CD4-positive, alpha-beta T cell treated with Interleukin-6 at 100 ng/mL for 8 hours (primary cell): ENCODE measurements at places on chromosomes 6 and 20.

GRCh38 chr6:134247231-134247833 lies 70.6 kb downstream of the SGK1 start:
- DNase-seq = peak; percentile 91

- DNase-seq = no peak
Measured at GRCh38 chr20:31856516-31856915, 11.1 kb upstream of the FOXS1 start.

DNA sequence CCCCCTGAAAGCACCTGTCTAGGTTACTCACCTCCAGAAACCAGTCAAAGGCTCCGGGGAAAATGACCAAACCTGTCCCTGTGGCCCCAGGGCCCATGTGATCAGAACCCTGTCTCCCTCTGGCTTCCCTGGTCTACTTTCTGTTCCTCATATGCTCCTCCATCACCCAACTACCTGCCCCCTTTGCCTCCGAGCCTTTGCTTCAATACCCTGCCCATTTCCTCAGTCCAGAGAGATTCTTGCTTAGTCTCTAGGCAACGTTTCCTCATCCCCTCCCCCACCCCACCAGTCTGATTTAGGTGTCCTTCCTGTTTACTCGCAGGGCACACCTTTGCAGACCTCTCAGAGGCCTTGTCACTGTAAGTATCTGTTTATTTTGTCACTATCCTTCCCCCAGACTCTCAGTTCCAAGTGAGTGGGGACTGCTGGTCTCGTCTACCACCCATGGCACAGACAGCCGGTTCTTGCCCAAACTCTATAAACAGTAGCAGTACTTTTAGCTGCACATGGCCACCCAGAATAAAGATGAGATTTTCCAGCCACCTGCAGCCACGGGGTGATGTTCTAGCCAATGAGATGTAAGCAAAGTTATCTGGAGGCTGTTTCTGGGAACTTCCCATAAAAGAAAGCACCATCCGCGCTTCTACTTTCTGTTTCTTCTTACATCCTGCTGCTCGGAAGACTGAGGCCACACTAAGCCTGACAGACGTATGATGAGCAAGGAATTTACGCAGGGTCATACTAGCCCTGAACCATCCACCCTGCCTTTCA lies 13.3 kb downstream of the ELOVL5 start:
- peak; percentile 88 for DNase-seq

- DNase-seq = no peak
Measured at GRCh38 chr6:128754658-128755256, 128.2 kb upstream of the LAMA2 start.

DNA sequence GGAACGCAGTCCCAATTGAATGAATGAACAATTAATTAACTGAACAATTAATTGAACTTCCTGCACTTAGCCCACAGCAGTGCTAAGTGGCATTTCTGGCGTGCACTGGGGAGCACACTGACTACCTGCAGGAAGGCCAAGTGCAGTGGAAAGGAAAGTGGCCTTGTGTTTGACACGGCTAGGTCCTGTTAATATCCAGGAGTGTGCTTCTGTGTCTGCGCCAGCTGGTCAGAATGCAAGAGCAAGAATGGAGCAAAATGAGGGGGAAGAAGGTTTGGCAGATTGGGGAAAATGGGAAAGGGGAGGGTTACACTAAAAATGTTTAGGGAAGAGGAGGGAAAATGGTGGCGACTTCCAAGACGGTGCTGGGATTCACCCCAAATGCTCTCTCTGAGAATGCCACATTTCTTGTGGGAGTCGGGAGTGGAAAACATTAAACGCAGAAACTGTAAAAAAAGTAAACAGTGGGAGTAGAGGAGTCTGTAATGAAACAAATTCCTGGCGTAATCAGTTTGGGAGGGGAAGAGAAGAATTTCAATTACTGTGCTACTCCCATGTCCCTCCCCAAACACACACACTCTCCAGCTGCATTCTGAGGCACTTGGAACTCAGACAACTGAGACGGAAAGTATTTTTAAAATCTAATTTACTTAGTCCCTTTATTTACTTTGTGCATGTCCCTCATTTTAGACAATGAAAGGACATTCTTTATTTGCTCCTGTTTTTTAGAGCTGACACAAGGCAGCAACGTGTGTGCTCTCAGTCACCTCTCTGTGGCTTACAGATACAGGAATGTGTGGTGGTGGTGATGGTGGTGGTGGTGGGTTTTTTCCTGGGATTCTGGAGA lies 64.1 kb downstream of the CLIC5 start:
- DNase-seq = no peak

- no peak for DNase-seq
Measured at GRCh38 chr6:133894795-133895358, 6.0 kb downstream of the TCF21 start.

GRCh38 chr6:107118976-107119375 lies 3.7 kb upstream of the BEND3 start:
- DNase-seq = no peak

GRCh38 chr20:61520893-61521460 lies 268.9 kb downstream of the CDH4 start:
- no peak for DNase-seq

DNA sequence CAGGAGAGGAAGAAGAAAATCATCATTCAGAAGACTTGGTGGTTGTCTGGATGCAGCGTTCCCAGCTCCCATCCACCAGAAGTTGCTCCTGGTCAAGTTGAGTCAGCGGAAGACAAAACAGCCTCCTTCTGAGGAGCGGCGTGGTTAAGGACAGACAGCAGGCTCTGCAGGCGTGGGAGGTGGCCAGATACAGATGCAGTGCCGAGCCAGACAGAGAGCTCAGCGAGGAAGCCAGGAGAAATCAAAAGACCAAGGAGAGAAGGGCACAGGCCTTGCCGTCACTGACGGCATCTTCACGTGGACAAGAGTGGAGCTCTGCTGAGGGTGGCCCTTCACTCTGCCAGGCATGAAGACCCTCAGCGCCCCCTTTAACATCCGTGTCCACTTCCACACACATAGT lies 158.5 kb downstream of the THBS2 start:
- no peak for DNase-seq

DNA sequence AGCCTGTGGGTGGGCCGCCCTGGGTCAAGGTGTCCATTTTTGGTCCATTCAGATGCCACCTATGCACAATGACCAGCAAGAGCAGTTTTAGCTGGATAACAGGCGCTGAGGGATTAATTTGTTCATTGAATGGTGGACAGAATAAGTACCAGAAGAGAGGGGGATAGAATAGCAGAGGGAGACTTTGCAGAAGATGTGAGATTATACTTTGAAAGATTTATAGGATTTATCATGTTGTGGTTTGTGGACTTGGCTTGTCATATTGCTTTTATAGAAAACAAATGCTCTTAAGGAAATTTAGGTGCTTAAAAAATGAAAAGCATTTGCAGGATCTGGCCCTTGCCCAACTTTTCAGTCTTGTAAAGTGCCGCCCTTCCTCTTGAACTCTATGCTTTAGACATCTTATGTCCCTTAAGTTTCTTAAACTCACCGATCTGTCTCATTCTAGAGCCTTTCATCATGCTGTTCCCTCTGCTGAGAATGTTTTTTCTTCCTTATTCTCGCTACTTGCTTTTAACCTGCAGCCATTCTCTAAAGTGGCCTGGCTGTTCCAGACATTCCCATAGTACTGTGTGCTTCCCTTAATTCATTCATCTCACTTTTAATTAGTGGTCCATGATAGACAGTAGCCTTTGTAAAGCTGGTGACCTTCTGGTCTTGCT lies 42.5 kb downstream of the CD109 start:
- no peak for DNase-seq

- DNase-seq = peak; percentile 4
Measured at GRCh38 chr6:96542702-96543101, 20.2 kb upstream of the FHL5 start.

DNA sequence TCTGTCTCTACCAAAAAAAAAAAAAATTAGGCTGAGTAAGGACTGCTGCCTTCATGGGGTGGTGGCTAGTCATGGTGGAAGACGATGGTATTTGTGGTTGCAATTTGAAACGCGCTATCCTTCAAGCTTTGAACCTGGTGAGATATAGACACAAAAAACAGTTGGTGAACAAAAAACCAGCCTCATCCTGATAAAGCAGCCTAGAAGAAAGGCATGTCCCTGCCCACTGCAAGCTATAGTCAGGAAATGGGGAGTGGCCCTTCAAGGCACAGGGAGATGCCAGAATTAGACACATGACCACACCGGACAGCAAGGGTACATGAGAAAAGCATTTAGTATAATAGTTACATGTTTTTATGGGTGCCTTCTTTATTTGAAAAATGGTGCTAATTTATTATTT lies 193.6 kb downstream of the NFATC2 start:
- no peak for DNase-seq

GRCh38 chr20:50601511-50602431 lies 89.6 kb downstream of the RIPOR3 start:
- no peak for DNase-seq

DNA sequence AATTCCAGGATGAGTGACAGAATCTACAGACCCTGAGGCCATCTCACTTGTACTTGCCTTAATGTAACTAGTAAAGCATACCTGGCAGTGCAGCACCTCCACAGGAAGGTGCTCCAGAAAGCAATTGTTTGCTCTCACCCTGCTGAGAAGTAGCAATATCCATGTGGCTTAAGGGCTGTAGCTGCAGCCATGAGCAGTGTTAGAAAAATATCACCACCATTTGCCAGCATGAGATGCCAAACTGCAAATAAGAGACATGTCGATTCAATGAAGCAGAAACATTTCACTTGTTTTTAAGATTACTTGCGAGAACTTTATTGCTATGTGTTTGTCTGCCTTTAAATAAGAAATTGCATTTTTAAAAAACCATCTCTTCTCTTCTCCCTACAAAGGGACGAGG lies 151.5 kb downstream of the PRL start:
- DNase-seq = no peak

- peak; percentile 88 for DNase-seq
Measured at GRCh38 chr6:131281471-131282270, 146.4 kb downstream of the AKAP7 start.

DNA sequence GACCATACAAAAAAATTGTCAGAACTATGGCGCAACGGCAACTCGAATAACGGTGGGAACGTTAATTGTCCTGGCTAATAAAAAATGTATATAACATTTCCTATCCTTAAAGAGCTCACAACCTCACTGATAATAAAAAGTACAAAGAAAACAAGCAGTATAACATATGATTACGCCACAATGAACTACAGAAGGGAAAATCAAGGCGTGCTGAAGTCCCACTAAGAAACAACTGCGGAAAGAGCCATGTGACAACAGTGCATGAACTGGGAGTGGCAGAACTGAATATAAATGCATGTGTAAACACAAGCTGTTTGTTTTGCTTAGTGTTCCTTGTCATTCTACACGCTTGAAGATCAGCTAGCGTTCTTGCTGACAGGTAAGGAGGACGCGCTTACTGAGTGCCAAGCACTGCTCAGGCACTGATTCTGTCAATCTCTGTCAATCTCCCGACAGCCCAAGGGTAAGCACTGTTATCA lies 466 bp upstream of the PSMB1 start:
- DNase-seq = no peak

GRCh38 chr6:111291336-111292259 lies 191.4 kb downstream of the REV3L start:
- DNase-seq = no peak

- DNase-seq = no peak
Measured at GRCh38 chr20:44142413-44142812, 44.6 kb downstream of the JPH2 start.

DNA sequence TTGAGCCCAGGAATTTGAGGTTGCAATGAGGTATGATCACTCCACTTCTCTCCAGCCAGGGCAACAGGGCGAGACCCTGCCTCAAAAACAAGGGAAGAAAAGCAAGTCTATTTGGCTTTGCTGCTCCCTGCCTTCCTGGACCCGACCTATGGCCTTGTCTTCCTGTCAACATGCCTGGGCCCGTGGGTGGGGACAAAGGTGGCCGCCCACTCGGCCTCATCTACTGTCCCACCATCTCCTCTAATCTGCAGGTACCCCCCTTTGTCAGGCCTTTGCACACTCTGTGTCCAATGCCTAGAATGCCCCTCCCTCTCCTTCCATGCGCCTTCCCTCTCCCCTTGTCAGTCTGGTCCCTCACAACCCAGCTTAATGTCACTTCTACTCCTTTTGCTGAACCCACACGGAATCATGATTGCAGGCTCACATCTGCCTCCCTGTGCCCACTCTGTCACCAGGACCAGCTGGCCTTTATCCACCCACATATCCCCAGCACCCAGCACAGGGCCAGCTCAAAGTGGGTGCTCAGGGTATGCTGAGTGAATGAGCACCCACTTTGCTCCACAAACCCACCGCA lies 40.3 kb downstream of the MDFI start:
- DNase-seq = no peak

- no peak for DNase-seq
Measured at GRCh38 chr20:20668639-20669038, 43.8 kb downstream of the RALGAPA2 start.

GRCh38 chr6:106574741-106575458 lies 54.4 kb downstream of the RTN4IP1 start:
- DNase-seq = no peak

DNA sequence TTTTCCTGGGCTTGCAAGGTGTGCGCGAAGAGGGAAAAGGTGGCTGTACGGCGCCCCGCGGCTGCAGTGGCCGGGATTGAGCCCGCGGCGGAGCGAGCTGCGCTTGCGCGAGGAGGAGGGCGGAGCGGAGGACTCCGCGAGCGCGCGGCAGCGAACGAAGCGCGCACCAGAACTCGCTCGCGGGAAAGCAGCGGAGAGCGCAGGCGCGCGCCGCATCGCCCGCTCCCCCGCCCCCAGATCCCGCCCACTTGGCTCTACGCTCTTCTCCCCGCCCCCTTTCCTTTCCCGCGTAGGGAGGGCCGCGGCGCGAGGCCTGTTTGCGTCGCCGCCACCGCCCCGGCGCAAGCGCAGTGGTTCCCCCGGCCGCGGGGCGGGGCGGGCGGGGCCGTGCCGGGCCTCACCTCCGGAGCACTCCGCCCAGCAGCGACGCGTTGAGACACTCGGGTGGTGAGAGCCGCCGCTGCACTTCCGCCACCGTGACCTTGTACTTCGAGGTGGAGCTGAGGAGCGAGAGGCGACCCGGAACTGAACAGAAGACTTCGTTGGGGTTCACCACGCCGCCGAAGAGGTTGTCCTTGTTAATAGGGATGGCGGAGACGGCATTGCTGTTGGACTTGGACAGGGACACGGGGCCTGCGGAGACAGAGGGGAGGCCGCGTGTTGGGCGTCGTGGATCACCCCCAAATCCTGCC lies 10.6 kb downstream of the TFAP2A start:
- DNase-seq = peak; percentile 75

DNA sequence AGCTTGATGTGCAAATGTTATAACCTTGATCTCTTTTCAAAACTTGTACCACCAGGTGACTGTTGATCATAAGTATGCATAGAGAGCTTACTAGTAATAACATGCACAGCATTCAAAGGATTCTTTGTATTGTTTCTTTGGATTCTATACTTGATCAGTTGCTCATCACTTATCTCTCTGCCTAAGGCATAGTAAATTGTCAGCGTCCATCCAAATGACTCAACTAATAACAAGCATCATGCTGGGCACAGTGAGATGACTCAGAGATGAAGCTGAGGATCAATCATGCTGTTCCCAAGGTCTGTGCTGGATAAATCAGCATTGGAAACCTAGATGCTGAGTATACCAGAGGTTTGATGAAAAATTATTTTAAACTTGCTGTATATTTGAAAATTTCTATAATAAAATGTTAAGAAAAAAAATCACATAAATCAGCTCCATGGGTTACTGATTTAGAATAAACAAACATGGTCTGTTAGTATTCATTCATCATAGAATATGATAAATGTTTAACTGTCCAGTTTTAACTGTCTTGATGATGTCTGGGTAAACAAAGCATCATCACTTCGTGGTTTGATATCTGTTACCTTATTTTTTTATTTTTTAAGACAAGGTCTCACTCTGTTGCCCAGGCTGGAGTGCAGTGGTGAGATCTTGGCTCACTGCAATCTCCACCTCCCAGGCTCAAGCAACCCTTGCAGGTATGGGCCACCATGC lies 45.6 kb upstream of the SGK1 start:
- no peak for DNase-seq

GRCh38 chr20:55174172-55174571 lies 698.8 kb downstream of the DOK5 start:
- DNase-seq = no peak
